ENCODE measurements at places on chromosomes 7 and 10. TPM values are rescaled to one million over a fixed set of nuclear protein-coding genes. Genes with fewer than 3 reads are reported as not detected.

- peak; percentile 72 for DNase-seq
Measured at GRCh38 chr7:151060416-151061212, 1.2 kb downstream of the SLC4A2 start.

DNA sequence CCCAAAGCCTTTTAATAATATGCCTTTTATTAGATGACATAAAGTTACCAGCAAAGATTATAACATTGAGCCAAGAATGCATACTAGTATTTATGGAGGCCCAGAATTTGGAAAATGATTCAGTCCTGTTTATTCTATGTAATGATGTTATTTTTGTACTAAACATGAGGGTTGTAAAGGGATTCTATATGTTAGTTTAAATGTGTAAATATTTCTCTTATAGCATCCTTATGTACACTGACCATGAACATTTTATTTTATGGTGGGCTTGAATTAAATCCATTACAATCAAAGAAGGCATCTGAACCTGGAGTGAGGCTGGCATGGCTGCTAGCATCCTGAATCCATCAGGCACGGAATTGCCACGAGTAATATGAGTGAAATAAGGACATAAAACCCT lies 80.2 kb downstream of the RAB18 start:
- no peak for DNase-seq

GRCh38 chr7:31443457-31443856 lies 70.4 kb upstream of the ITPRID1 start:
- no peak for DNase-seq

PHKG1 gene
- 1.7 TPM for total RNA-seq

VIM gene
- total RNA-seq, result 326 TPM

All from colonic mucosa (tissue), 4 donors.